ENCODE measurements at places on chromosomes 2 and 18.

DNA sequence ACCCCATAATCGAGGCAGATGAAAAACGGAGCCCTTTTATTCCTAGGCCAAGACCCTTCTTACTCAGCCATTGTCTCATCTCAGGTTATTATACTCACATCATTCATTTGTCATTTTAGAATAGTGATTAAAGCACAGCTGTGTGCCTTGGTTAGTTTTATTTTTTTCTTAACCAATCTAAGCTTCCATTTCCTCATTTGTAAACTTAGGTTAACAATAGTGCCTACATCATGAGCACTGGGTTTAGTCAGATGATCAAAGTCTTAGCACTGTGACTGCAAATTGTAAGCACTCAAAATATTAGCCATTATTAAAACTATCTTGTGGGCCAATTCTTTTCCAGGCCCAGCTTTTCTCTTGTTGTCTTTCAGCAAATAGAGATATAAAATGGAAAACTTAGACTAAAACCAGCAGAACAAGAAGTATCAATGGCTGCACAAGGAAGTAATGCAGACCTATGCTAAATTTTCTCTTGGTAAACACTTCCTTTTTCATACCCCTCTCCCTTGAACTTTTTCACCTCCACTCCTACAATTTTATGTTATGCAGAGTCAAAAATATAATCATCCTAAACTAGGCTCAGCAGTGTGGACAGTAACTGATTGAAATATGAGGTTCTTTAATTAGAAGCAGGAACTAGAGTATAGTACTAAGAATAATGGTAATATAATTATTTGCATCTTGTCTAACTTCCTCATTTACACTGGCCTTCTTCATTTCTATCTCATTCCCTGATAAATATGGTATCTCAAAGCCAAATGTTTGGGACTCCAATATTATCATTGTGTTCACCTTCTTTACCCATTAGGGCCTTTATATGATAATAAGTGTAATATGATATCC lies 21.5 kb upstream of the GALNT3 start:
- DNase-seq, result no peak

DNA sequence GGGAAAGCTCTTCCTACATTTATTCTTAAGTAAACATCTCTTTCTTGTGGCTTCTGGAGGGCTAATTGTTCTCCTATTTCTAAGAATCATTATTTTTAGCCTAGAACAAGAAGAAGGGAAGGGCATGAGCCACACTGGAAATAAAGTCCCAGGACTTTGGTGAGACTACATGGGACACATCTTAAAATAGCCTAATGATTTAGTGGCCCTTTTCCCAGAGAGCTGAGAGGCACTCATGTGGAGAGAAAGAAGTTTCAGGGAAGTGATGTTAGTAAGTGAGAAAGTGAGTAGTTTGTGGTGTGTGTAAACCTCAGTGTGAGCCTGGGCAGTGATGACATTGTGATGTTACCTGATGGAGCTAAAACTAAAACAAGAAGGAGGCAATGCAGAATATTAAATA lies 14.6 kb downstream of the ITGA4 start:
- no peak for DNase-seq

GRCh38 chr2:217890445-217890844 lies 112.3 kb downstream of the TNS1 start:
- DNase-seq, result no peak

DNA sequence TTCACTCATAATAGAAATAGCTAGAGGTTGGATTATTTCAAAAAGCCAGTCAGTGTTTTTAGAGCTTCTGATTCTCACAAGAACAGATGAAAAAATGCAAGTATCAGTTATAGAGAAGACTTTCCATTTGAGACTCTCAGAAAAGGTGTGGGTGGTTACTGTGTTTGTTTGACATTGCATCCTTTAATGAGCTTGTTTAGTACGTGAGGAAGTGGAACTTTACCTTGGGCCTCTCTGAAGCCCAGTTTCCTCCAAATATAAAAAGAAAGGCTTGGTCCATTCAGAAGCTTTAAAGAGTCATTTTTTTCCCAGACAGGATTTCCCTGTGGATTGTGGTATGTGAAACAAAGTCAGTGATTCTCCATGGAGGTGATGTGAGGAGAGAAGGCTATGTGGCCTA lies 89.9 kb upstream of the RANBP2 start:
- no peak for DNase-seq

- DNase-seq, result no peak
Measured at GRCh38 chr2:5453220-5454050, 238.7 kb upstream of the SOX11 start.

GRCh38 chr2:146388757-146389156 lies 1456.1 kb upstream of the ACVR2A start:
- no peak for DNase-seq

GRCh38 chr2:20291106-20291564 lies 59.5 kb downstream of the PUM2 start:
- DNase-seq, result peak; percentile 12

DNA sequence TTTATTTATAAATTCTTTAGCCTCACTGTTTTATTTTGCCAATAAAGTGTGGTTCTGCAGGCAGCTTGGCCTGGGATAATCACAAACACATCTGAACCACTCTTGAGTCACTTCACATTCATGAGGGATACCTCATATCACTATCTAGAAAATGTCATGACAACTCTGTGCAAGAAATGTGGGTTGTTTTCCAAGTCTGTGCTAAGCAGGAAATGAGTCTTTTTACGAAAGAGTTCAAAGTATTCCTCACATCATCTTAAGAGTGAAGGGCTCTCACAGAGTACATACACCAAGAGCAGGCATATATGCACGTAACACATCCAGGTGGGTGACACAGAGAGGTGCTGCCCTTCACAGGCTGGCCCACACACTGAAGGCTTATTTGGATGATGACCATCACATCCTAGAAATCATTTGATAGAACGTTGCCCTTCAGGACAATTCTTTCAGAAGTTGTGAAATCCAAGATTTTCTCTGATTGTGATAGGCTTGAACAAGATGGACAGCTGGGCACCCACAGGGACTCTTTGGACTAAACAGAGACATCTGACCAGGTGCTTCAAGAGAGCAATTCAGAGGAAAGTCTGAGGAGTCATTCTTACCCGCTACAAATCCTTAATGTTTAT lies 811.1 kb upstream of the LRATD1 start:
- DNase-seq, result no peak

DNA sequence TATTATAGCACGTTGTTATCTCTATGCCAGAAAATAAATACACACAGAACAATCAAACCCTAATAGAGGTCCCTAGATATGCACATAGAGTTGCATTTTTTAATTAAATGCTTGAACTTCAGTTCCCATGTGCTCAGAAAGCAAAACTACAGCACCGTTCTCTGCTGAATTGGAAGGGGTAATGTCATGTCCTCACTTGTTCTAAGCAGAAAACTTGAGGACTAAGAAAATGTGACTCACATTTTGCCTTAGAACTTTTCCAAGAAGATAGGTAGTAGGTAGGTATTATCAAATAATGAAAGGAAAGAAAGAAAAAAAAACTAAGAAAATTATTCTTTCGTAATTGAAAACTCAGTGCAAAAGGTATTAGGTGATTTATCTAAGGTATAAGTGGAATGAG lies 607.3 kb downstream of the ERBB4 start:
- DNase-seq, result no peak

DNA sequence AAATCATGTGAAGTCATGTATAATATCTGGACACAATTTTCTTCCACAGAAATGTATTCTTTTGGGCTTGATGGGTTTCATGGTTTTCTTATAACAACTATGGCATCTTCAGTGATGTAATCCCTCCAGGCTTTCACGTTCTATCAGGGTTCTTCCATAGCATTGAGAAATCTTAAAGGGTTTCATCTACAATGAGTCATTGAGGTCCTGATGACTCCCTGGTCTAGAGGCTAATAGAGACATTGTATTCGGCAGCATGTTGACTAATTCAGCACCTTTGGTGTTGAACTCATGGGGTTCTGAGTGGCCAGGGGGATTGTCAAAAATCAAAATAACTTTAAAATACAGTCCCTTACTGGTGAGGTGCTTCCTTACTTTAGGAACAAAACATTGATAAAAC lies 614.0 kb upstream of the CRIM1 start:
- no peak for DNase-seq

All from T-helper 1 cell (primary cell).